ENCODE measurements at places on chromosomes 16 and 17.

- no peak for DNase-seq
Observed at GRCh38 chr17:39527220-39527813, 66.0 kb downstream of the CDK12 start.

DNA sequence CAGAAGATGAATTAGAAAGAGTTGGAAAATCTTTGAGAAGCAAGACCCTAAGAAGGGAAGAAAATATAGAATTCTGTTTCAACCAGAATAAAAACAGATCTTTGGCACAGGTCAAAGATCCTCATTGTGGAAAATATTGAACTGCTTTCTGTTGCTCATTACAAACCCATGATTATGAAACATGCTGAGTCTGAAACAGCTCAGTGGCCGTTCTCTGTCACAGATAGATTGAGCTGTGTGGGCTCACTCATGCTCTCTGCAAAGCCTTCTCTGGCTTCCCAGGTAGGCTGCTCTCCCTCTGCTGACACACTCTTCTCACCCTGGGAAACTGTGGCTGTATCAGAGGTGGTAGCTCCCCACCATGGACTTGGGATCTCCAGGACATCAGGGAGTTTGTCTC is 3.4 kb upstream of the KRT38 start:
- no peak for DNase-seq

- DNase-seq = no peak
Observed at GRCh38 chr16:66801320-66802105, at the start of gene TERB1. Gene TERB1, minus strand, starts transcription at chr16:66801584. Its CDS starts 4,786 bp downstream, at chr16:66796798.

DNA sequence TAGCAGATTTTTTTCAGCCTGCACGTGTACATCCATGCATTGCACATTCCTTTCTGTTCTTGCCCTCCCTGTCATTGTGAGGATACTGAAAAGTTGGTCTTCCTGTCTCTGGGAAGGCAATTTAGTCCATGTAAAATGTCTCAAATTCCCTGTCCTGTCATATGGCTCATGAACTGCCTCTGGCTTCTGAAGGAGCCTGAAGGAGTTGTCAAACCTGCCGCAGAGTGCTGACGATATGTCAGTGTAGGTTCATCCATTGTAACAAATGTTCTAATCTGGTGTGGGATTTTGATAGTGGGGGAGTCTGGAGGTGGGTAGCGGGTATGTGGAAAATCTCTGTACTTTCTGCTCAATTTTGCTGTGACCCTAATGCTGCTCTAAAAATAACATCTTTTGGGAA is 59.6 kb downstream of the YPEL2 start:
- no peak for DNase-seq

- DNase-seq = no peak
Observed at GRCh38 chr17:30831257-30831656, 509 bp upstream of the ATAD5 start.

- DNase-seq = no peak
Observed at GRCh38 chr17:73099511-73099910, 7.0 kb upstream of the SLC39A11 start.

GRCh38 chr16:57916735-57917438 is 54.0 kb downstream of the CNGB1 start:
- DNase-seq = no peak

GRCh38 chr17:64328036-64328858 is 62.4 kb downstream of the PECAM1 start:
- DNase-seq = no peak

DNA sequence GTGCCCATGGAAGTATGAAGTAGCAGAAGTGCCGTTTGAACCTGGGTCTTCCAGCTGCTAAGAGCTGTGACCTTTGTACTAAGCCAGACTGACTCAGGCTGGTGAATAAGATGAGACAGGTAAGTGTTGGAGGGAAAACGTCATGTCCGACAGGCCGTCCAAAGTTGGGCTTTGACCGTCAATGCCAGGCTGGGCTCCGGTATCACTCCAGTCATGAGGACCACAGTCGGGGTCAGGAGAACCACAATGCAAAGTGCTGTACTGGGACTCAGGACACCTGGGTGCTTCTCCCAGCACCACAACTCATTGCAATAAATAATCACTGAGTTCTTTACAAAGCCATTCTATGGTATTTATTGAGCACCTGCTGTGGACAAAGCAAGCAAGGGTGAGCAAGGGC is 268.6 kb downstream of the HAPSTR1 start:
- no peak for DNase-seq

DNA sequence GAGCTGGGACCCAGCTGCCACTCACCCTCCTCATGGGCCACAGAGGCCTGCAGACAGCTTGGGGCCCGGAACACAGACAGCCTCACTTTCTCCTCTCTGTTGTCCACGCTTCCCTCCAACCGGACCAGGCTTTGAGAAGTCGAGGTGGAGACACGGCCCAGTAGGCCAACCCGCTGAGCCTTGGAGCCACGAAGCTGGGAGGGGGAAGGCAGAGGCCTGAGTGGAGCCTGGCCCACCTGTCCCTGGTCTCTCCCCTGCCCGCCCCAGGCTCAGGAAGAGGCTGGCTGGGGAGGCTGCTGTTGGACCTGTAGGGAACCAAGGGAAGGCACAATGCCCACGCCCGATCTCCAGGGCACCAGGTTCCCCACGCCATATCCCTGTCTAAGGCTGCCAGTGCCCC is 48.1 kb downstream of the RMI2 start:
- no peak for DNase-seq

DNA sequence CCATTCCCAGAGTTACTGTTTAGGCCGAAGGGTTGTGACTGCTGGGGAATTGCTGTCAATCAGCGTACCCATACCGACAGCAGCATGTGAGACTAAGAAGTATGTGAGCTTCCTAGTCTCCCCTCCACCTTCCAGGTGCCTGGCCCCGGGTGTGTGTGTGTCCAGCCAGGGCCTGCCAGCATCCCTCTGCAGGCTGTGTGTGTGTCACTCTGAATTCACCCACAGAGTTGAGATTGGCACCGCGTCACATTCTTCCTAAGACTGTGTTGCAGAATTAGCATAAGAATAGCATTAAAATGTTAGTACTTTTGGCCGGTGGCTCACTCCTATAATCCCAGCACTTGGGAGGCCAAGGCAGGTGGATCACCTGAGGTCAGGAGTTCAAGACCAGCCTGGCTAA is 31.8 kb downstream of the PRMT7 start:
- no peak for DNase-seq

- DNase-seq = no peak
Observed at GRCh38 chr16:48394355-48394703, 9.1 kb upstream of the SIAH1 start.

DNA sequence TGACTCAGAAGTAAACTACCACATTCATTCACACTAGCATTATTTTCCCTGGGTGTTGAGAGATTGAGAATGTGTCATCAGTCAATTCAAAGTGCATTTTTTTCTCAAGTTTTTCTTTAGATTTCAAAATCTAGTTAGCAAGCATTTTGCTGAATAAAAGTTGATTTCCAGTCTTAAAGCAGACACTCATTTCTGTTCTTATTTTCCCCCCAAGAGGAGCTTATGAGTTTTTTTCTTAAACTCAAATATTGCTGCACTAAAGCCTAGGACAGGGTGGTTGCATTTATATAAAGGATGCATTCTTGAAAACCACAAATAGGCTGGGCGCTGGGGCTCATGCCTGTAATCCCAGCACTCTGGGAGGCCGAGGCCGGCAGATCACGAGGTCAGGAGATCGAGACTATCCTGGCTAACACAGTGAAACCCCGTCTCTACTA is 15.3 kb downstream of the CDH3 start:
- DNase-seq = no peak

- no peak for DNase-seq
Observed at GRCh38 chr17:40522250-40522960, 21.0 kb upstream of the TNS4 start.
